Activated naive CD4-positive, alpha-beta T cell treated with anti-CD3 and anti-CD28 coated beads, Interleukin-2, amount 50 U/mL, for 16 hours (primary cell): ENCODE measurements at places on chromosomes 12 and 14.

GRCh38 chr12:8446642-8447547 lies 8.9 kb upstream of the CLEC6A start:
- DNase-seq = no peak

DNA sequence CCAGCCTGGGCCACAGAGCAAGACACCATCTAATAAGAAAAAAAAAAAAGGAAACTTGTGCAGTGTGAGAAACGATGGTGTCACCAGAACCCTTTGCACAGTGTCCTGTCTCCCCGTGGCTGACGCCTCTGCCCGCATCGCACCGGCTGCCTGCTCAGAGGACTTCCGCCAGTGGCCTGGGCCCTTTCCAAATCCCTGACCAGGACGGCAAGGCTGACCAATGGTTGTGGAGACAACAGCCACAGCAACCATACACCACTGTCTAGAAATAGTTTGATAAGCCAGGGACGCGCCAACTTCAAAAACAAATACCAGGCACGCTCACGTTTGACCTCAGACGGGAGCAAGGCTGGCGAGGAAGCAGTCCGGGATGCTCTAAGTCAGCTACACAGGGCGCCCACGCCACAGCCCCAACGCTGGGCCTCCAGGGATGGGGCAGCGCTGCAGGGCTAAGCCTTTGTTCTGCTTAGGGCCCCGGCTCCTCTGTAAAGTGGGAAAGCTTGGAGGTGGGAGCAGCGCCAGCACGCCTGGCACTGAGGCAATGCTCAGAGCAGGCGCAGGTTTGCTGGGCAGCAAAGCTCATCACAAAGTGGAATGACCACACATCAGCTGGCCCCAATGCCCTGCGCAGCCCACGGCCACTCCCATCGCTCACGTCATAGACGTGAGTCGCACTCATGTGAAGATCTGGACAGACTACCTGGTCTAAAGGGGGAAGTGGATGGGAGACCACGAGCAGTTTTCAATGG lies 12.5 kb downstream of the PGAM5 start:
- DNase-seq = no peak

GRCh38 chr12:86826051-86826450 lies 569.9 kb upstream of the MGAT4C start:
- no peak for DNase-seq

DNA sequence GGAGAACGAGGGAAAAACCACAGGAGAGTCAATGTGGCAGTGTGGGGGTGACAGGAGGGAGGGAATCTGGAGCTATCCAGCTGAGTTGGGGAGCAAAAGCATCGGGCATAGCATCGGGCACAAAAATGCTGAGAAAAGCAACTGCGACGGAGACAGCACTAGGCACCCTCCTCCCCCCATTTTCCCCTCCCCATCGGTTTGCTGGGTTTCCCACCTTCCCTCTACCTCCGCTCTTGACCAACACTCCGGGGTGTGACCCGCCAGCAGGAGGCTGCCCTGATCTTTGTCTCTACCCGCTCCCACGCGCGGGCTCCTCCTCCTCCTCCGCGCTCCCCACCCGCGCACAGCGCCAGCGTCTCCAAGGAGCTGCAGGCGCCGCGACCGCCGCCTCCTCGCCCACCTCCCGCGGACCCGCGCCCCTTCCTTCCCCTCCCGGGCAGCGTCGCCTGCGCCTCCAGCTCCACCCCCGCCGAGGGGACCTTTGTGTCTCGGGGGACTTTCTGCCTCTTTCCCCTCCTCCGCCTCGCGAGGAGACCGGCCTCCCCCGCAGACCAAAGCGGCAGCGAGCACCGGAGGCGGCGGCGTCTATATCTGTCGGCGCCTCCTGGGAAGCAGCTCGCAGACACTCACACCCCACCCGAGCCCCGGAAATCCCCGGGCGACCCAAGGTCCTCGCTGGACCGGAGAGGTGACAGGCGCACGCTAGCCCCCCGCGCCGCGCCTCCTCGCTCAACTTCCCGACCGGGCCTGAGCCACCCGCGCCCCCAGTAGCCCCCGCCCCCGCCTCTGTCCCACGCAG lies 920 bp downstream of the CDK17 start:
- peak; percentile 72 for DNase-seq

GRCh38 chr12:8860165-8860961 lies 37.9 kb downstream of the A2ML1 start:
- DNase-seq = peak; percentile 18

GRCh38 chr12:14664434-14665023 lies 31.9 kb downstream of the GUCY2C start:
- DNase-seq = no peak

DNA sequence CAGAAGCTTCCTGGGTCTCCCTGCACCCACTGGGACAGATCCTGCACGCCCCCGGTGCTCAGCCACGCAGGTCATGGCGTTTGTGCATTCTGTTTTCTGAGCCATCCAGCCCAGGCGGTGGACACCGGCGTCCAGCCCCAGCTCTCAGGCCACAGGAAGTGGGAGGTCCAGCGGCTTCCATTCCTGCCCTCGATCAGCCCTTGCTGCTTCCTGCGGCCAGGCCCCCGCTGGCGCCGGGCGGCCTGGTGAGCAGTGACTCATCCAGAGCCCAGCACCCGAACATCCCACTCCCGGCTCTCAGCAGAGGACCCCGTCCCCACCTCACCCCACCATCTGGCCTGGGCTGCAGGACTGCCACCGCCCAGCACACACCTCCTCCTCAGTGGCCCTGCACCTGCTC lies 18.0 kb upstream of the NUDT14 start:
- DNase-seq = no peak

- no peak for DNase-seq
Measured at GRCh38 chr12:26546535-26547314, 286.3 kb downstream of the ITPR2 start.
